ENCODE measurements at places on chromosomes 4 and X.

GRCh38 chr4:48369248-48369647, 27.9 kb downstream of the SLAIN2 start:
- no peak for DNase-seq

DNA sequence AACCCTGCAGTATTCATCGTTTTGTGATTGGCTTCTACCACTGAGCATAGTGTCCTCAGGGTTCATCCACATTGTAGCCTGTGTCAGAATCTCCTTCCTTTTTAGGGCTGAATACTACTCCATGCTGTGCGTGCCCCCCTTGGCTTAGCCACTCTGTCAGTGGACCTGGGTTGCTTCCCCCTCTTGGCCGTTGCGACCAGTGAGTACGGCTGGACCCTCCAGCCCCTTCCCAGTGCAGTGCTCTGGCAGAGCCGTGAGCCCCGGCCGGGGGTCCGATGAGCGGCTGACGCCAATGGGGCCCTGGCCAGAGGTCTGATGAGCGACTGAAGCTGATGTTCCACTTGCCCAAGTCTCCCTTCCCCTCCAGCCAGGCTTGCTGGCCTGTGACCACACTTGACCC, 6.9 kb downstream of the BLOC1S4 start:
- no peak for DNase-seq

DNA sequence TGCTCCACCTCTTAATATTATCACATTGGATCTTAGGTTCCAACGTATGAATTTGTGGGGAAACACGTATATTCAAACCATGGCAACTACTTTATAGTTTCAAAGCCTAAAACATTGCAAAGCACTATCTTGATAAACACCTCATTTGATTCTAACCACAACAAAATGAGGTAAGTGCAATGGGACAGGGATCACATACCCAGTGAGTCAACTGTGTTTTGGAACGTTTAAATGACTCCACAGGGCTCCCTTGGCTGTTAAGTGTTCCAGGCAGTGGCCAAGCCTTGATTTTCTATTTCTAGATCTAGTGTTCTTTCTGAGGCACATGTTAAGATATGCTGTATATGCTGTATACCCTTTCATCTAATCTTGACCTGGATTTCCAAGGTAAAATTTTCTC, 54.5 kb upstream of the C1QTNF7 start:
- no peak for DNase-seq

DNA sequence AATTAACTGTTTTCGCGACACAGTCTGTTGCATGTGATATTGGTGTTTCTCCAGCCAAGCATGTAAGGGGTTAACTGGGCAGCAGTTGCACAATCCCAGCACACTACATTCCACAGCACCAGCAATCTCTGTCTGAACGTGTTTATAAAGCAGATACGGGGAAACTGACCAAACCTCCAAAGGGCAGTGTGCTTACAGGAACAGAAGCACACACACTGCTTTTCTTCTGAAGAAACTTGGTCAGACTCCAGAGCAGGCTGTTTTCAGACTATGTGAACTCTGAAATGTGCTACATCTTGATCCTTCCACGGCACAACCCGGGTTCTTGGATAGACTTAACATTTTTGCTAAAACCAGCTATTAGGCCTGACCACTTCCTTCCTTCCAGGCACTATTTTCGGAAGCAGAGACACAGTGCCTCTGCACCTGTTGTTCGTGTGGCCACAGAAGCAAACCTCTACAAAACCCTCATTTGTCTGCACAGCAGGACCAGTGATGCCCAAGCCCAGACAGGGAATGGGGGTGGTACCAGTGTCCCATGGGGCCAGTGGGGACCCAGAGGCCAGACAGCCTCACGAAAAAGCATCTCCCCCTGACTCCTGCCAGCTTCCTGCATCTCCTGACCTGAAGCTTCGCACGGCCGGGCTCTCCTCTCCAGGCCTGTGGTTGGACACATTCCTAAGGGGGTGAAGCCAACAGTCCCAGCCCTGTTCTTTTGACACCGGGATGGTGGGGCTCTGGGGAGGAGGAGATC, 90.1 kb downstream of the IRF2 start:
- DNase-seq: no peak

GRCh38 chr4:1033840-1034551, 22.6 kb downstream of the FGFRL1 start:
- DNase-seq: no peak

DNA sequence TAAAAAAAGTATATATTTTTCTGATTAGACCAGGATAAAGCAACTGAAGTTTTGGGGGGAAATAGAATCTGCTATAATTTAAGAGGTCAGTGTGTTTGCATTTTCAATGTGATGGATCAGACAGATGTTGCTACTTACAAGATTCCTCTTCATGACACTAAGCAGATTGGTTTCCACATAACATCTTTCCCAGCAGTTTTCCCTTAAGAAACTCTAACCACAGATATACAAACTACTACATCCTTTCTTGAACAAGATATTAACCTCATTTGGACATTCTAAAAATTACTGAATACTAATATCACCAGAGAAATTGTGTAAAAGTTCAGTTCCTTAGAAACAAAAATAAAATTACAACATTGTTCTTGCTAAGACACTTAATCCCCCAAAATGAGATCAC, 106.7 kb upstream of the GUCY1A1 start:
- no peak for DNase-seq

DNA sequence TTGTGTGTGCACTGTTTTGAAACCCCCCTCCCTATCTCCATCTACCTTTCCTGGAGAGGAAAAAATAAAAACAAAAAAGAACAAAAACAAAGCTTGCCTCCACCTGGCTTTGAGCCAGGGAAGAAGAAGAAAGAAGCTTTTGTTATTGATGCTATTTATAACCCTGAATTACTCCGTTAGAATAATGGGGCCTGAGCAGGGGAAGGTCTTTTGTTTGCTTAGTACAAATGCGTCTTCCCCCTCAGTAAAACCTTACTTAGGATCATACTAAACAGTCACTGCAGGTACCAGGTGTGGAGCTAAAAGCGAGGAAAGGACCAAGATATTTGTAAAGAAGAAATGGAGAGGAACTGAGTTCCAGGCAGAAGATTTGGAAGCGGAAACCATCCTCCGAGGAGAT, 352.1 kb downstream of the KCNIP4 start:
- DNase-seq: no peak

DNA sequence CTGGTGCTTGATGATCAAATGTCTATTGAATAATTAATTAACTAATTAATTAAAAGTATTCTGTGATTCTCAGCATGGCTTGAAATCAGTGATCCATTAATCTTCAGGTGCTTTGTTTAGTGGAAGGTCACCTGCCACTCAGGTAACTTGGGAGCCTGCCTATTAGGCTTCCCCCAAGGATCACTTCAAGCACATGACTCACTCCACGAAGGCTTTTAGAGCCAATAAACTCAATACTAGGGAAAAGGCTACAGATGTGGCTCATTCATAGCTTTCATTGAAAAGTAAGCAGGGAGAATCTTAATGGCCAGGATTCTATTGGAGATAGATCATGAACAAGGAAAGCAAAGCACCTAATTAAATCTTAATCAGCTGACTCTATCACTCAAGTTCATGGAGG, 21.3 kb downstream of the AREG start:
- DNase-seq: no peak

DNA sequence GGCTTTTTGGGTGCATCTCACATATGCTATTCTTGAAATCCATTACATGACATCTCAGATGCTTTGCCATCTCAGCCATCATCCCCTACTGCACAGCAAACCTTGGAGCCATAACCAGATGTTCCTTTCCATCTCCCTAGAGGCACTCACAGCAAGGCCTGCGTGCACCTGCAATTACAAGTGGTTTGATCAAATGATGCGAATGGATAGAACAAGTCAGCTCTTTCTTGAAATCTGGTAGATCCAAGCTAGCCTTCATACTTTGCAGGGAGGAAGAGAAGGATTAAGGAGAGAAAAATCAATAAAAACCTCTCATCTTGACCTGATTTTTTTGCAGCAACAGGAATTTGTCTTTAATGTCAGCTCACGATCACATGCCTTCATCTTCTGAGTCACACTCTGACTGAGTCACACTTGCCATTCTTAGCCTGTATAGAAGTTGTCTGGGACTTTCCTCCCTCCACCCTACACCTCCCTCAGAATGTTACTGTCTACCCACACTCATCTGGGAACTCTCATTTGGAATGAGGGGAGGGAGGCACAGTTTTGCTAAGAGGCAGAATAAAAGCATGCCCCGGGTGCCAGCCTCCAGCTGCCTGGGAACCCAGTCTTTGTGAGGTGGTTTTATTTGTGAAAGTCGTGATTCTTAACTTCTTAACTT, 11.9 kb upstream of the TRIML1 start:
- no peak for DNase-seq

- DNase-seq: no peak
Measured at GRCh38 chr4:39062094-39062769, at the start of gene KLHL5. TSS of gene KLHL5 (plus strand) at chr4:39062232. CDS start at chr4:39062653, 421 bp downstream.

DNA sequence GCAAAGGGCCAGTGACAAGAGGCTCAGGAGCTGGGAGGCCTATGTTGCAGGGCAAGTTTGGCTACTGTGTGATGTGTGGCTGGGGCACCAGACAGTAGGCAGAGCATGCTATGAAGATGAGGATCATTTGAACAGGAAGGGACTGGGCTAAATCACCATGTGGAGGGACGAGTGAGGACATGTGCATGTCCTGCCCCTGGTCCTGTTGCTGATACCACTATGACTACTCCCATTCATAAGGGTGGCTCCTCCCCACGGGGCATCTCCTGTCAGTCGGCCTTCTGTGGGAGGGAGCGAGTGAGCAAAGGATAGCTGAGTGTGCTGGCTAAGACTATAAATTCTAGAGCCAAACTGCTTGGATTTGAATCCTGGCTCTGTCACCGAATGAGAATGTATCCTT, 139.2 kb downstream of the TMEM164 start:
- DNase-seq: no peak

- DNase-seq: no peak
Measured at GRCh38 chr4:24793219-24794005, 2.0 kb upstream of the SOD3 start.

- no peak for DNase-seq
Measured at GRCh38 chr4:124167602-124168001, 544.9 kb downstream of the ANKRD50 start.

GRCh38 chr4:38856046-38856445, 571 bp downstream of the TLR6 start:
- no peak for DNase-seq

GRCh38 chrX:857376-857775, 226.8 kb downstream of the SHOX start:
- DNase-seq: no peak

DNA sequence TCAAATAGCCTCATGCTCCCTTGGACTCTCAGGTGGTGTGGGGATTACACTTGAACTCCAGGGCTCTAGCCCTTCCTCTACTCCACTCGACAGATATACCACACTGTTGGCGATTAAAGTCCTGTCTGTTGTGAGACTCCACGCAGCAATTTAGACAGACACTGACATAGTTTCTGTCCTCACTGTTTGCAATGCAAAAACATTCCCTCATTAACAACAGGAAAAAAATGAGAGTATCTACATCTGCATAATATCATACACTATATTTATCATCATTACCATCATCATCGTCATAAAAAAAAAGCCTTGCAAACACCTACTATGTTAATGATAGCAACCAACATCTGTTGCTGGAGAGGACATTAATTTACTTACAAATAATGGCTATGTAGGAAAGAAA, 132.4 kb downstream of the RASL11B start:
- DNase-seq: no peak

DNA sequence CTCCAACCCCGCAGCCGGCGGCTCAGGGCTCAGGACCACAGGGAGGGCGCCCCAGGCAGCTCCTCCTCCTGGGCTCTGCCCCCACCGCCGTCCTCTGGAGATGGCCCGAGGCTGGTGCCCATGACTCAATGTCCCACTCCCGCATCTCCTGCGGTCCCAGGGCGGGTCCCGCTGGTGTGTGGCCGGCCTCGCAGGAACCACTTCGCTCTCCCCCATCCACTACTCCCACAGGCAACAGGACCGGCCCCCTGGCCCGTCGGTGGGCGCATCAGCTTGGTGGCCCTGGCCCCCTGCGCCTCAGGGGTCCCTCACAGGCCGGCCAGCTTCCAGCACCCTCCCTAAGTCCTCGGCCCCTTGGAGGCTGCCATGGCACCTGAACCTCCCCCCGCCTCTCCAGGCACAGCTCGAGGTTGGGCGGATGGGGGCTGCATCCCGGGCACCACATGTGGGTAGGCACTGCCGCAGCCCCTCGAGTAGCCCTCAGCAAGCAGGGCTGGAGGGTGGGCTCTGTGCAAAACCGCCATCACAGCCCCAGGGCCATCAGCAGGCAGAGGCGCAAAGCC, 22.8 kb upstream of the SPON2 start:
- no peak for DNase-seq

DNA sequence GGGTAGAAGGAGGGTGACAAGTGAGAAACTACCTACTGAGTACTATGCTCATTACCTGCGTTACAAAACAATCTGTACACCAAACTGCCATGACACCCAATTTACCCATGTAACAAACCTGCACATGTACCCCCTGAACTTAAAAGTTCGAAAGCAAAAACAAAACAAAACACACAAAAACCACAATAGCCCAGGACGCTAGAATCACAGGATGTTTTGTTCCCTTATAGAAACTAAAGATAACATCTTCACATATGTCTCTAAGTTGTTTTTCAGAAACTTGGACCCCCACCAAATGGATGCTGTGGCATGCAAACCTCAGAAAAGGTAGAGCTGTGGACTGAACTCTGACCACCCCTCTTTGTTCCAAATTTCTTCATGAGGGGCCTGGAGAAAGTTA, 25.2 kb upstream of the PNMA5 start:
- DNase-seq: no peak

GRCh38 chr4:123954220-123954619, 557.6 kb downstream of the SPRY1 start:
- DNase-seq: no peak

DNA sequence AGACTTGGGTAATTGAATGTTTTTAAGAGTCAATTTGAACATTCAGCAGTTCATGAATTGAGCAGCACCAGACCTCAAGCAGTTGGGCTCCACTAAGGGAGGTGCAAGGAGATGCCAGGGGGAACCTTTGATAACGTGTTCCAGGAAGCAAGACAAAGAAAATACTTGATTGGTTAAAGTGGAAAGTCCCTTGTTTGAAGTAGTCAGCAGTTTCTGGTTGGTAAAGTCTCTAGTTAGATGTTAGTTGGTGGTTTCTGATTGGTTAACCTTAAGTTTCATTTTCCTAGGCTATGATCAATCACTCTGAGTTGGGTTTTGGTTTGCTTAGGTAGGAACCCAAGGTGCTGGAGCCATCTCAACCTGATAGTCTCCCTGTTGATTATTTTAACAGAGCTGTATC, 4.0 kb downstream of the HERC6 start:
- DNase-seq: no peak

DNA sequence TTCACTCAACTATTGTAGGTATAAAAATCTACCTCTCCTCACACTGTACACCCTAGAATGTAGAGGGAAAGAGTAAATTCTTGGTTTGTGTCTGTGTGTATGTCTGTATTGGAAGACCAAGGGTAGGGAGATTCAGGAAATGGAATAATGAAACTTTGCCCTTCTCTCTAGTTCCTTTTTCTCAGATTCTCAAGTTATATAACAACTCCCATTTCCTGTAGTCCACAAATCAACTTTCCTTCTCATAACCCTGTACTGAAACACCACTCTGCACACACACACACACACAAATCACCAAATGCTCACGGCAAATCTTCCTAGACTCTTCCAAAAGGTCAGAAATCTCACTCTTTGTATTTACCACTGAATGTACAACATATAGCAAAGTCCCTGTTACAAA, 824.5 kb upstream of the DIAPH2 start:
- no peak for DNase-seq

All from CMK (cell line).